ENCODE measurements at places on chromosomes 7 and 10.

DNA sequence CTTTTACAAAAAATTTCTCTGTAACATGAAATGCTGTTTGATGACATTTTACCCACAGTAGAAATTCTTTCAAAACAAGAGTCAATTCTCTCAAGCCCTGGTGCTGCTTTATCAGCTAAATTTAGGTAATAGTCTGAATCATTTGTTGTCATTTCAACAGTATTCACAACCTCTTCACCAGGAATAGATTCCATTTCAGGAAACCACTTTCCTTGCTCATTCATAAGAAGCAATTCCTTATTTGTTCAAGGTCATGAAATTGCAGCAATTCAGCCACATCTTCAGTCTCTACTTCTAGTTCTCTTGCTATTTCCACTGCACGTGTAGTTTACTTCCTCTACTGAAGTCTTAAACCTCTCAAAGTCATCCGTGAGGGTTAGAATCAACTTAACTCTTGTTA lies 14.1 kb downstream of the STAG3 start:
- DNase-seq, result no peak

GRCh38 chr7:6161463-6162330 lies 110.7 kb downstream of the CYTH3 start:
- DNase-seq, result no peak

DNA sequence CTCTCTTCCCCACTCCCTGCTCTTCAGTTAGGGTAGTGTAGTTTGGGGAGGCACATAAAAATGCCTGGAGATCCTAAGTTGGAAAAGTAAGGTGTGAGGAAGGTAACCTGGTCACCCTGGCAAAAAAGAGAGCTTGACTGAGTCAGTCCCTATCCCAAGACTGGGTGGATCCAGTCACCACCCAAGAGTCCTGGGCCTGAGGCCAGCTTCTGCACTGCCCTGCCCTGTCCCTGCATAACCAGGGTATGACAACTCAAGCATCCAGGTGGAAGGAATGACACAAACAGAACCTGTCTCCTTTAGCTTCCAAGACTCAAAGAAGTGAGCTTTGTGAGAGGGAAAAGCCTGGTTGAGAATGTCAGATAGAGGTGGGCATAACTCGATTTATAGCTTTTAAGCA lies 26.9 kb upstream of the SORBS1 start:
- no peak for DNase-seq

- DNase-seq, result no peak
Measured at GRCh38 chr10:99524050-99524666, 8.6 kb upstream of the NKX2-3 start.

GRCh38 chr10:3982746-3983442 lies 197.9 kb upstream of the KLF6 start:
- DNase-seq, result no peak

DNA sequence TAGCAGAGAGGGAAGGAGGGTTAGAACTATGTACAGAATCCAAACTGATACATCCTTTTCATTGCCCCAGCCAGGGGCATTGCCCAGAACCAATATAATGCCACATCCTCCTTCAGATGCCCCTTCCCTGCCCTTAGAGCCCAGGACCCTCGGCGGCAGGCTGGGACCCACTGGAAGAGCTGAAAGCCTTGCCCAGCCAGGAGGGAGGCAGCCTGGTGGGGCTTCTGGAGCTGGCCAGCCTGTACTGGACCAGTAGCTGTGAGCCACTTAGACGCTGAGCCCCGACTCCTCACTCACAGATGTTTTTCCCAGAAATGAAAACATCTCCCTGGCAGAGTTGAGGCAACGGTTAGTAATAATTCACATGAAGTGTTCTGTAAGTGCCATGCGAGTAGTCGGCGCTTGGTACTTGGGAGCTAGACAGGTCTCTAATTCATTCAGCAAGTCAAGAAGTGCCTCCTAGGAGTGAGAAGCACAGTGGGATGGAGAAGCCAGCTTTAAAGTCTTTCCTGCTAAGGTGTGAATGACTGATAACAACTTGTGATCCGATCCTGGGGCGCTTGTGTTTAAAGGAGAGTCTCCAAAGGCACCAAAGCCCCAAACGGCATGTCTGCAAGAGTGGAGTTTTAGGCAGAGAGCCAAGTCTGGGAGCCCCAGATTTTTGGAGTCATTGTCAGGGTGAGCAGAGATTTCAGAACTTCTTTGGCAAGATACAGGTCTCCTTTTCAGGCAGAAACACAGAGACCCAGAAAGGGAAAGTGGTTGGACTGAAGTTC lies 9.8 kb downstream of the VSIR start:
- no peak for DNase-seq

DNA sequence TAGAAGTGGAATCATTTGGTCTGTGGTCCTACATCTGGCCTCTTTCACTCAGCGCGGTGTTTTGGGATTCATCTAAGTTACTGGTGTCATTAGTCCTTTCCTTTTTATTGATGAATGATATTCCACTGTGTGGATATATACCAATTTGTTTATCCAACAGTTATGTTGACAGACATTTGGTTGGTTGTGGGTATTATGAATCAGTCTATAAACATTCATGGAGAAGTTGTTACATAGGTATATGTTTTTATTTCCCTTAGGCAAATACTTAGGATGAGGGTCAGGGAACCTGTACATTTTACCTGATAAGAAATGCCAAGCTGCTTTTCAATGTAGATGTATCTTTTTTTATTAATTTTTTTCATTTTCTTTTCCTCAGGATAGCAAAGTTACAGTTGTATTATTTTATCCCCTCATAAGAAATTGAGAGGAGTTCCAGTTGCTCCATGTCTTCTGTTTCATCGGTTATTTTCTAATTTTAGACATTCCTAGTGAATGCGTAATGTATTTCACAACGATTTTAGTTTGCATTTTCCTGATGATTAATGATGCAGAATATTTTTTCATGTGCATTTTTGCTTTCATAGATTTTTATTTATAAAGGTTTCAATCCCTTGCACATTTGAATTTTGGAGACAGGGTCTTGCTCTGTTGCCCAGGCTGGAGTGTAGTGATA lies 203.8 kb upstream of the SH2B2 start:
- no peak for DNase-seq

DNA sequence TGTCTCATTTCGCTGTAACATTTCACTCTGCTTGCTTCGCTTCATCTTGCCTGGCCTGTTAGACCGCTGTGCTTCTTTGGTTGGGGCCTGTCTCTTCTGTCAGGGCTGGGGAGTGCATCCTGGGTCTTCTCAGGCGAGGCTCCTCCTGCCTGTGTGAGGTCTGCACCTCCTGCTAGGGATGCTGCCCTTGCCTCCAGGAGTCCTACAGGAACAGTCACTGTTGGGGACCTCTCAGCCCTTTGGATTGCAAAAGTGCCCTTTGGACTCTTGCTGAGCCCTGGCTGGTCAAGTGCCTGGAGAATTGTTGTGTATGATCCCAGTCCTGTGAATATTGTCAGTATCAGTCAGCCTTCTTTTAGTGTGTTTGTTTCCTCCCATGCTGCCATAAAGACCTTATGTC lies 84.1 kb downstream of the MDFIC start:
- DNase-seq, result no peak

All from CD4-positive, alpha-beta T cell treated with Interleukin-1 beta for 1 hour (primary cell).